ENCODE measurements at places on chromosomes 4 and X.

- DNase-seq: no peak
Measured at GRCh38 chrX:103017542-103017941, 46.4 kb downstream of the BEX1 start.

- DNase-seq: no peak
Measured at GRCh38 chr4:185735866-185736400, 76.1 kb downstream of the SORBS2 start.

- no peak for DNase-seq
Measured at GRCh38 chr4:143360838-143361625, 24.4 kb downstream of the GAB1 start.

GRCh38 chrX:54446084-54446483 is 5.9 kb downstream of the TSR2 start:
- DNase-seq: no peak

- DNase-seq: no peak
Measured at GRCh38 chrX:20418379-20419150, 151.9 kb upstream of the RPS6KA3 start.

- no peak for DNase-seq
Measured at GRCh38 chr4:183416879-183417755, 27.3 kb upstream of the CDKN2AIP start.

- no peak for DNase-seq
Measured at GRCh38 chrX:51894697-51895336, 1.4 kb downstream of the MAGED1 start.

- DNase-seq: no peak
Measured at GRCh38 chrX:79133904-79134303, 10.6 kb upstream of the GPR174 start.

DNA sequence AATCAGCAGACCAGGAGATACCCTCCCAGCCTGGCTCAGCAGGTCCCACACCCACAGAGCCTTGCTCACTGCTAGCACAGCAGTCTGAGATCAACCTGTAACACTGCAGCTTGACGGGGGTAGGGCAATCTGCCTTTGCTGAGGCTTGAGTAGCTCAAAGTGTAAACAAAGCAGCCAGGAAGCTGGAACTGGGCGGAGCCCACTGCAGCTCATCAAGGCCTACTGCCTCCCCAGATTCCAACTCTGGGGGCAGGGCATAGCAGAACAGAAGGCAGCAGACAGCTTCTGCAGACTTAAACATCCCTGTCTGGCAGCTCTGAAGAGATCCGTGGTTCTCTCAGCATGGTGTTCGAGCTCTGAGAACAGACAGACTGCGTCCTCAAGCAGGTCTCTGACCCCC is 15.1 kb upstream of the GABRA2 start:
- DNase-seq: no peak

- DNase-seq: no peak
Measured at GRCh38 chrX:38192007-38192810, 28.5 kb downstream of the SRPX start.

Data from stimulated activated CD4-positive, alpha-beta T cell treated with anti-CD3 and anti-CD28 coated beads, TNF-alpha, amount 100 ng/mL, for 1 hour (primary cell).